ENCODE measurements at places on chromosomes 11 and 22.

- DNase-seq, result no peak
Measured at GRCh38 chr11:79498667-79499066, 57.8 kb upstream of the TENM4 start.

- no peak for DNase-seq
Measured at GRCh38 chr11:22688914-22689313, 22.5 kb downstream of the GAS2 start.

GRCh38 chr11:105227363-105227762, 87.8 kb upstream of the CARD18 start:
- DNase-seq, result no peak

DNA sequence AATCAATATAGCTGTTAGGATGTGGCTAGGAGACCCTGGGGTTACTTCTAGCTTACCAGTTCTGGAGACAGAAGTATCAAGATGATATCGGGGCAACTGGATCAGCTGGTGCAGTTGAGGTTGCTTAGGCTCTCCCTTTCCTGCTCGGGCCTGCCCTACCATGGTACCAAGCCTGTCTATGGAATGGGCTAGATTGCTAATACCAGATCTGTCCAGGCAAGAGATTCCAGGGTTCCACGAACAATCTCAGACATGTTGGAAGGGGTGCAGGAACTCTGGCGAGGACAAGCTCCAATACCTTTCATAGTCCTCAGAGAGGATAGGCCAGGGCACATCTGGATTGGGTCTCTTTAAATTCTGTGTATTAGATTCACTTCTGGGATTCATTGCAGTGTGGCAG, 53.8 kb downstream of the ADM start:
- DNase-seq, result no peak

DNA sequence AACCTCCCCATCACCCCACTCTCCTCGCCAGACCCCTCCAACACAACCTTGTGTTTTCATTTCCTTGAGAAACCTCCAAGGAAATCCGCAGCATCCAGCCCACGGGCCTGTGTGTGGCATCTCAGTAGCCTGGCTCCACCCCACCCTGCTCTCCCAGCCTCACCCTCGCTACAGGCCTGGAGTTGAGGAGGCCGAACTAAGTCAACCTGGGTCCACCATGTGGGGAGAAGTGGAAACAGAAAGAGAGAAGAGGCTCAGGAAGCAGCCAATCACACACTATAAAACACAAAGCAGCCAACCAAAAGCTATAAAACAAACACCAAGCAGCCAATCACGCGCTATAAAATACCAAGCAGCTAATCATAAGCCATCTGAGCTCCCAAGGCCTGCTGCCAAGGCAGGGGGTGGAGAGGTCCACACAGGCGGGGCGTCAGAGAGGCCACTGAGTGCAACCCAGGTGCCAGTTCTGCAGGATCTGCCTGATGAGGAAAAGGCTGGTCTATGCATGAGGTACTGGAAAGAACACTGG, 72.0 kb downstream of the MICAL3 start:
- DNase-seq, result no peak

GRCh38 chr11:129696309-129696989, 119.2 kb upstream of the TMEM45B start:
- no peak for DNase-seq

GRCh38 chr11:35142481-35143075, 3.6 kb downstream of the CD44 start:
- peak; percentile 69 for DNase-seq

DNA sequence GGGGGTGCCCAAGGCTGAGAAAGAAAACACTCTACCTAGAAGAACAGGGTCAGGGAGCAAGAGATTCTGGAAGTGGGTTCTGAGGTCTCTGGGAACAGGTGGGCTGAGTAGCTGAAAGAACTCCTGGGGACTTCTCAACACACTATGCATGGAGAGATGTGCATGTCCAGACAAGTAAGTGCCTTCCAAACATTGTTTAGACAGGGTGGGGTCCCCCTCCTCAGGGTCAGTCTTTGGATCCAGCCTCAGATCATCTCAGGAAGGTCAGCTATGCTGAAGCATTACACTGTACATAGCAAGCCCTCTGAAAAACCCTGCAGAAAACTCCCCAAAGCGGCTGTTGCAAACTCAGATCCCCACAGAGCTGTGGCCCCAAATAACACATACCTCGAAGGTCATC, 53.9 kb upstream of the SCUBE2 start:
- no peak for DNase-seq

GRCh38 chr22:44702479-44703198, 635 bp downstream of the PRR5 start:
- peak; percentile 54 for DNase-seq

GRCh38 chr22:43897751-43898261, 6.0 kb upstream of the PNPLA5 start:
- peak; percentile 41 for DNase-seq

DNA sequence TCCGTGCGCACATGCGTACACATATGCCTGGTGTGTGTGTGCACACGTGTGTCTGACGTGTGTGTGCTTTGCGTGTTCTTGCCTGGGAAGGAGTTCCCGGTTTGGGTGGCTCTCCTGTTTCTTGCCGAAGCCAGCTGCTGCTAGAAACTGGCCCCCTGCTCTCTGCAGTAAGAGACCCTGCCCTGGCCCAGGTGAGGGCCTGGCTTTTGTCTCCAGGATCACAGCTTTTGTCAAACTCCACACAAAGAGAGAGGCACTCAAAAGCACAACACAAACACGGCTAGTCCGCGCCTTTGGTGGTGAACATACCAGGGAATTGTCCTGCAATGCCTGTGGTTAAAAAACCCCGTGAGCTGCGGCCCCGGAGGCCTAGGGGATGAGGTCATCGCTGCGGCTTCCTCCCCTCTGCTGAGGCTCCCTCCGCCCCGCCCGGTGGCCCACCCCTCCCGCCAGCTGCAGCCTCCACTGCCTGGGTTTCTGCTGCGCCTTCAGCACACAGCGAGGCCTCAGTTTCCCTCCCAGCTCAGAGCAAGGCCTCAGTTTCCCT, 88.9 kb downstream of the KCNQ1 start:
- DNase-seq, result peak; percentile 53

DNA sequence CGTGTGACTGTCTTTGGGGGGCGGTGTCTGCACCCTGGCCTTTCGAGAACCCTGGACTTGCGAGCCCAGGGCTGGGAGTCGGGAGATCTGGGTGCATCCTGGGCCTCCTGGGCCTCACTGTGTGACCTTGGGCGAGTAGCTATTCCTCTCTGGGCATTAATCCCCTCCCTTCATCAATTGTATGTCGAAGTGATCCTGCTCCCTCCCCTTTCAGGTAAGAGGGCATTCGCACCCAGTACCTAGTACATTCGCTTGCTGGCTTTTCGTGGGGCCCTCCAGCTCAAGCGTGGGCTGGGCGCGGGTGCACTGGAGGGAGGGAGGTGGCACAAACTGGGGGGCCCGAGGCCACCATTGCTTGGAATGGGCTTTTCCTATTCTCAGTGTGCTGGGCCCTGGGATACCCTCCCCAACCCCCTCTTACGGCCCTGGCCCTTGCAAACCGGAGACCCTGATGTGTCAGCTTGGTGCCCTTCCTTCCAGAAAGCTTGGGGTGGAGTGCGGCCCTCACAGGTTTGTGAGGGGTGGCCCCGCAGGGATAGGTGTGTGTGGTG, 530 bp downstream of the USP35 start:
- peak; percentile 24 for DNase-seq

GRCh38 chr11:119384332-119384731, 2.8 kb upstream of the USP2 start:
- DNase-seq, result no peak

GRCh38 chr22:19463491-19464469, 15.2 kb downstream of the UFD1 start:
- no peak for DNase-seq

DNA sequence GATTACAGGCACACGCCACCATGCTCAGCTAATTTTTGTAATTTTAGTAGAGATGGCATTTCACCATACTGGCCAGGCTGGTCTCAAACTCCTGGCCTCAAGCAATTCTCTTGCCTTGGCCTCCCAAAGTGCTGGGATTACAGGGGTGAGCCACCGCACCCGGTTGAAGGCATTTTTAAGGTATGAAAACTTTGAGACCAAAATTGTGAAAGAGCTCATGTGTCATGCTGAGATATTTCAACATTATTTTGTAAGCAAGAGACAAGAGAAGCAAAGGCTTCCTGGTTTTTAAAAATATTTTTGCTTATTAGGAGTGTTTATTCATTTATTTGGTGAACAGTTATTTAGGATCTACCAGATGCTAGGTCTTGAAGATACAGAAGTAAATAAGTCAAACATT, 6.8 kb downstream of the NHERF4 start:
- DNase-seq, result no peak

DNA sequence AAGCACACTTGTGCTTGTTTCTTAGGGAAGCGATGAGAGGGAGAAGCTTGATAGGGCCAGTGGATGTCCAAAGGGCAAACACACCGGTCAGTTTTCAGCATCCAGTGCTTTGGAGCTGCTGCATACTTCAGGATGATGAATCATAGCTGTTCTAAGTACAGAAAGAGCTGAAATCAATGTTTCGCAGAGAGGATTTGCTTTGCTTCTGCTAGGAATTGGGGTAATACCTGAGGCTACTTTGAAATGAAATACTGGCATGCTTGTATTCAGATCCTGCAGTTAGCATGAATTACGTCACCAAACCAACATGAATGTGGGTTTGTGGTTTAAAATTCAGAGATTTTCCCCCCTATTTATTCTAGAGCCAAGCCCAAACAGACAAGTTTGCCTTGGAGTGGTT, 41.7 kb upstream of the SC5D start:
- no peak for DNase-seq

DNA sequence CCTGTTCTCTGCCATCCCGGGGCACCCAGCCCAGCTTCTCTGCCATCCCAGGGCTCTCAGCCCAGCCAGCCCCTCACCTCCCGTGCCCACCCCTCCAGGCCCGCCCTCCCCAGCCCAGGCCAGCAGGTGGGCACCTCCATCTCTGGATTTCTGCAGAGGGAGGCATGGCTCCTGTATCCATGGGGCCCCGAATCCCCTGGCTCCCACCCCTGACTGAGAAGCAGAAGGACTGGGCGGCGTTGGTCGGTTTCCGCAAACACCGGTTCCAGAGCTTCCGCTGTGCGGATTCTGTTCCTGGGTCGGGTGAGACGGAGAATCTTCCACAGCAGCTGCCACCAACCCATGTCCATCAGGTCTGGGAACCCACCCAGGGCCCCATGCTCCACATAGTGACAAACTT, 240.3 kb downstream of the BRD1 start:
- no peak for DNase-seq

DNA sequence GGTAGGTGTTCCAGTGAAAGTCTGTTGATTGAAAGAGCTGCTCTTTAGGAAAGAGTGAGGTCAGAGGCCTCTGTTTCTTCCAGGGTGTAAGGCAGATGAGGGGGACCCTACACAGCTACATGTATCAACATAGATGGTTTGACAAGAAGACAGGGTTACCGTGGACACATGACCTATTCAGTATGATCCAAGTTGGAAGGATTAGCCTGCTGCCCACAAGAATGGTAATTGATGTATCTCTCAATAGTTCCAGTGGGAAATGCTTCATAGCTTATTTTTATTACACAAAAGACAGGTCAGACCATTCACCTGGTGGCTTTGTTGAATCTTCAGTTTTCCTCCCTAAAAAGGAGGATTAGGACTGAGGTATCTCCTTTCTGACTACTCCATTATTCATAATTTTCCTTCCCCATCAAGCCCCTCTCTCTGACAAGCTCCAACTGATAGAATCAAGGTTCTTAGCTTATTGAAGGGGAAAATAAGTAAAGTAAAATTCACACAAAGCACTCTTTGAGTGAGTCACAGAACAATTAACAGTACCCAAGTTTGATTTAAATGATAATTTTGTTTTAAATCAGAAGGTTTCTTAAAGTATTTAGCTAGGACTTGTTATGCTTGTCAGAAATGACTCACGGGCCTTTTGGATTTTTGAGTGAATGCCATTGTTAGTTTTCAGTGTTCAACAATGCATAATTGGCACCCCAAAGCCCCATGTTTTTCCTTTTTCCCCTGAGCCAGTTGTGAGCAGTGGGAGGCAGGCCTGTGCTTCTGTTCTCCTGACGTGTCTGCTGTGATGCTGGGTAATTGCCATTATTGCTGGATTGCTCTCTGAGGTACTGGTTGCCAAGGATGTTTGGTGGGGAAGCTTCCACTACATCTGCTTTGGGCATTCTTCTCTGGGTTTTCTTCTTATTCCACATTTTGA, 373.2 kb downstream of the DDX10 start:
- no peak for DNase-seq

- no peak for DNase-seq
Measured at GRCh38 chr11:134066943-134067885, 1.7 kb upstream of the JAM3 start.

- no peak for DNase-seq
Measured at GRCh38 chr22:50688448-50688847, 15.8 kb downstream of the SHANK3 start.

GRCh38 chr11:15826826-15827225, 529.5 kb downstream of the SOX6 start:
- DNase-seq, result peak; percentile 54

DNA sequence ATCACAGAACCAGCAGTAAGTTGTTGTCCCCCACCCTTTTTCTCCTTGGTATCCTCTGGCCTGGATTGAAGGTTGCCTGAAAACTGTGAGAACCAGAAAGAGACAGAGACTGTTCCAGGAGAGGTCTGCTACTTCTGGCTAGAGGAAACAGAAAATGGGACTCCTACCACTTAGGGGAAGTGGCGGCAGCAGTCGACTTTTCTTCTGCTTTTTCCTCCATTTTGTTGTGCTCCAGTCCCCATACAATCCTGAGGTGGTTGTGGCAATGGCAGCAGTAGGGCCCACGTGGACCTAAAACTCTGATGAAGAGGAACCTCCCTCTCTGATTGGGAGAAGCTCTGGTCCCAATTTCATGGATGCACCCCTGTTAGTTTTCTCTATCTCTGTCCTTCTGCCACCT, 76.0 kb upstream of the SORL1 start:
- DNase-seq, result no peak

DNA sequence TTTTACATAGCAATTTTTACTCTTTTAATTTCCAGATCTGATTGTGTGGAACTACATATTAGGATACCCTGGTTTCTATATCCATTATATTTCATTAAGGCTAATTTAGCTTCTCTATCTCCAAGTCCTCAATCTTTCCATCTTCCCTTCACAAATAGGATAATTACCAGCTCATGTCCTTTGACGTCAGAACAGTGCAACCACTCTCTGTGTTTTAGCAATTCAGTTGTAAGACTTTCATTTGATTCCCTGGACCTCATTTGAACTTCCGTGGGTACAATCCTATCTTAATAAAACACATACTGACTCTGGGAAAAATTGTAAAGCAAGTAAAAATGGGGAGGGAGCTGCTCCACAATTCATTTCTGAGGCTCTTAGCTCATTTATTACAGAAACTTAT, 52.8 kb downstream of the FAM76B start:
- no peak for DNase-seq

- no peak for DNase-seq
Measured at GRCh38 chr11:103349595-103349994, 240.4 kb downstream of the DYNC2H1 start.

- no peak for DNase-seq
Measured at GRCh38 chr11:34757026-34757451, 136.1 kb downstream of the EHF start.
